ENCODE measurements at places on chromosomes 16 and 17.

- no peak for DNase-seq
Measured at GRCh38 chr17:18910326-18910725, 41.6 kb upstream of the SLC5A10 start.

- no peak for DNase-seq
Measured at GRCh38 chr17:74618451-74618850, 5.1 kb downstream of the CD300E start.

DNA sequence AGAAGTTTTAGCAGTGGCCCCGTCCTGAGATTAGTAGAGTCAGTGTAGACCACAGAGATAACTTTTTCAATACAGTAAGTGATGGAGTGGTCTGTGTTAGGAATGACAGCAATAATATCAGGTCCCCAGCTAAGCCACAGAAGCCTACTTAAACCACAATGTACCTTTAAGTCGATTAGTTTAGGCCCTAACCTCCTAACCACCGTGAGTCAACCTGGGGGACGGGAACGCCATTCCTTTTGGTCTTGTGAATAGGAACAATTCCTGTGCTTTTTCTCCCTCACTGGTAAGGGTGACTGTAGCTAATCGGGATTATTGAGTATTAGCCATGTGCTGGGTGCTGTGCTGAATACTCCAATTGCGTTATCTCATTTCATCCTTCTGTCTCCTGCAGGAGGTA, 14.0 kb downstream of the YPEL2 start:
- no peak for DNase-seq

DNA sequence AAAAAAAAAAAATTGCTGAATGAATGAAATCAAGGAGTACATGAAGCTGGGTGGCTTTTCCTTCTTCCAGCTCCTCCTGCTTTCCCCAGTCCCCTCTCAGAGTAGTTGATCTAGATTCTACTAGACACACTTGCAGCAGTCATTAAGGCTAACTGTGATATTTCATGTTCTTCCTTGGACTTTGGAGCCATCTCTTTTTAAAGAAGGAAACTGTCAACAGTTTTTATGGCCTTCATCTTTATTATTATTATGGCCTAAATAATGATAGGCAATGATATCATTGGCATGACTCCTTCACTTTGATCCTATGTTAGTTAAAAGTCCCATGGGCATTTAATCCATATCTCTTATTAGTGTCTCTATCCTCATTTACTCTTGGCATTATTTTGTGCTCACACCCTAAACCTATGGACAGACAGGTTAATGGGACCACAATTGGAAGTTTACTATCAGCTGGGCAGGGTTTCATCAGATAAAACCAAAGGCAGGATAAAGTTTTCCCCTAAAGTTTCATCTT, 9.7 kb downstream of the C17orf78 start:
- no peak for DNase-seq

GRCh38 chr17:67708378-67708777, 9.4 kb upstream of the NOL11 start:
- DNase-seq: no peak

DNA sequence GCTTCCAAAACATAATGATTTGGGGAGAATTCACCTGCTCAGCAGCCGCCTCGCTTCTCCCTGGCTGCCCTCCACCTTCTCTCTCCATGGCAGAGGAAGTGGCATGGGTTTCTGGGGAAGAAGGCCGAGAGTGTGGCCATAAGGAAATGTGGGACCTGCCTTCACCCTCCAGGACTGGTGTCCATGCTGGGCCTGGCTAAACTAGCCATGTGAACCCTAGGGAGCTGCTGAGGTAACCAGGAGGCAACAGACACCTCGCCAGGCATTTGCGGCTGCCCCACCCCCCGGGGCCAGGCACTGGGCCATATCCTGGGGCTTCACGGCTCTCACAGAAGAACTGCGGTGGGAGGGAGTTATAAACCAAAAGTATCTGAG, 9.9 kb upstream of the CMTM4 start:
- no peak for DNase-seq

- DNase-seq: no peak
Measured at GRCh38 chr16:51507286-51507685, 356.2 kb upstream of the SALL1 start.
